SK-MEL-5 (cell line): ENCODE measurements at places on chromosomes 7 and 10.
A peak's percentile ranks its signal among the peaks of the same experiment; 100 is the strongest.

- no peak for DNase-seq
Observed at GRCh38 chr7:8063706-8064297, 95.2 kb downstream of the GLCCI1 start.

- DNase-seq = no peak
Observed at GRCh38 chr7:70132852-70133690, 534.8 kb downstream of the AUTS2 start.

- no peak for DNase-seq
Observed at GRCh38 chr10:58258977-58259692, 8.6 kb downstream of the IPMK start.

DNA sequence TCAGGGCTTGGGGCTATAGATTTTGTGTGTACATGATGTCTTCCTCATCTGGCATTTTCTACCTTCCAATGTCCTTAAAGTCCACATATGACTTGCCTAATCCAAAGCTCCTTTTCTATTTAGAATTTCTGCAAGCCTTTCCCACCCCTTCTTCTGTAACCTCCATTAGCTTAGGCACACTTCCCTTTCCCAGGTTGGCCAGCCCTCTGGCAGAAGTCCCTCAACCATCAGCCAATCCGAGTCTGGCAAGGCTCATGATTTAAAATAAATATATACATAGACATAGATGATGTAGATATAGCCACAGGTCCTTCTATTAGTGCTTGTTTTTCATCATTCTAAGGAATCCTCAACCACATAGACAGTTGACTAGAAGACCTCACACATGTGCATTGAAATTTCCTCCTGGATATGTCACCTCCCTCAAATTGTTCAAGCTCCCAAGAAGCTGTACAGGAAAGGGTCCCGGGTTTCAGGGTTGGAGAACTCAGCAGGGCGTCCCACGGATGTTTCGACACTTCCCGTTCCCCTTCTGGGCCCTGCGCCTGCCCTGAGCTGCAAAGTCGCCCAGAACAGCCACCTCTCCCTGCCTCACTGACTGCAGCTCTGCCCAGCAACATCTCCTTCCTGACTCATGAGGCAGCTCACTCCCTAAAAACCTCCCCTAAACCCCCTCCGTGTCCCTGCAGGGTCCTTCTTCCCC, 20.4 kb upstream of the PIK3AP1 start:
- no peak for DNase-seq

DNA sequence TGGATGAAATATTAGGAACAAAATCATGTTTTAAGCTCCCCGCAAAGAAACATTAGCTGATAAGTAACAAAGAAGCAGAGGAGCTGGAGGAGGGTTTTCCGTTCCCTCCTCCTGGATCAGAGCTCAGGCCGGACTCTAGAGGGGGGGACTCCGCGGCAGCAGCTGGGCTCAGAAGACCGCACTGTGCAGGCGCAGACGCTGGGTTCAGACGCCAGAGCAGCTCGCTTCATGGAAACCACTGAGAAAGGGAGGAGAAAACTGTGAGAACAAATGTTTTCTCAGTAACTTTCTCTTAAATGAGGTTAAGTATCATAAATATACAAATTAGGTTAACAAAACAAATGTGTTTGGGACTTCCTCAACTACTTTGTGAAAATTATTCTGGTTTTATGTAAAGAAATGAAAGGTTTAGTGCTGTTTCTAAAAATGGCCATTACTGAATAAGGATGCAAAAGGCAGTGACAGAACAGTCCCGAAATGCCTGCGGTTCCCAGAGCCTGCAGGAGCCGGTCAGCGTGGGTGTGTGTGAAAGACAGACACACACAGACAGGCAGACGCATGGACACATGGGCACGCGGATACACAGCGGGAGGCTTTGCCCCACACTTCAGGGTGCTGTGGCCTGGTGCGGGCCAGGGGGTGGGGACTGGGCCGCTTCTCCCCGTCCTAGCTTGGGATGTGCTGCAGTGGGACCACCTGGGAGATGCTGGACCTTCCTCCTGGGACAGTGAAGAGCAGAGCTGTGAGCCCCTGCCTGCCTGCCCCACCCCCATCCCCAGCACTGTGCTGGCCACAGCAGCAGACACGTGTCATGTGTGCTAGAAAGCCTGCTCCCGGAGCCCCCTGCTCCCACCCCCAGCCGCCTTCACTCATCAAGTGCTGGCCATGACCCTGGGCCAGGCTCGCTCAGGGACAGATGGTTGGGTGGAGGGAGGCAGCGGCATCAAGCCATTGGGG, 20.3 kb upstream of the ADGRA1 start:
- DNase-seq = no peak

DNA sequence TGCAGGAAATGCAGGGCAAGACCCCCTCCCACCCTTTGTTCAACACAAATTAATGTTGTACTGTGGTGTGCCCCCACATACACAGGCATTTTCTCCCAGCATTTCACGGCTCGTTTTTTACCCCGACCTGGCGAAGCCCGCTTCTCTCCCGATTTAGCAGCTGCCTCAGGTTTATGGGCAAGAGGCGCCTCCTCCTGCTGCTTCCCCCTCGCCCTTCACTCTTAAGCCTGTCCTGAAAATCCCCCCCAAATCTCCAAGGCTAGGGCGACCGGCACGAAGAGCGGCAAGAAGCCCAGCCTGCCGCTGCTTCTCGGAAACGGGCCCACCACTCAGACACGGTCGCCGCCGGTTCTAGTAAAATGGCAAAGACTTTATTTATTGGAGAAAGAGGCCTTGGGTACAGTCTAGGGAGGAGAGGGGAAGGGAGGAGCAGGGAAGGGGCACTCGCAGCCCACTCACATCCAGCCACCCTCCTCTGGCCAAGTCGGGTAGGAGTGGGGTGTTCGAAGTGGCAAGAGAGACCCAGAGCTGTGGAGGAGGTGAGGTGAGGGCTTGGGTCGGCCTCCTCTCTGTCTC, 3.3 kb downstream of the LBX1 start:
- no peak for DNase-seq

GRCh38 chr7:17038160-17038782, 156.5 kb upstream of the AGR3 start:
- no peak for DNase-seq

- DNase-seq = no peak
Observed at GRCh38 chr10:44811072-44811471, 100.1 kb upstream of the TMEM72 start.

- DNase-seq = no peak
Observed at GRCh38 chr10:59229441-59229840, 53.0 kb downstream of the PHYHIPL start.

DNA sequence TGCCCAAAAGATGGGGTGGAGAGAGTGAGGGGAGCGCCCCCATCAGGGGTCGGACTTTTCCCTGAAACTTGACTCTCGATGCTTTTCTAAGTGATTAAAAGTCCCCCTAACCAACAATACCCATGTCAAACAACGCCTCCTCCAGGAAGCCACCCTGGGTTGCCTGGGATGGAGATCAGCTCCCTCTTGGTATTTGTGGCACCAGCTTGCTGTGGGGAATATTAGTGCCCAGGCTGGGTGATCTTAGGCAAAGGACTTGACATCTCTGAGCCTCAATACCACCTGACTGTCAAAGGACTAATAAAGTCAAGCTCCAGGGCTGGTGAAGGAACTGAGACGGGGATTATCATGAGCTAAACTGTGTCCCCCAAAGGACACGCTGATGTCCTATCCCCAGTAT, 18.2 kb upstream of the ELFN1 start:
- DNase-seq = no peak

- no peak for DNase-seq
Observed at GRCh38 chr7:30894009-30894408, 17.6 kb upstream of the AQP1 start.

- DNase-seq = no peak
Observed at GRCh38 chr7:36939816-36940215, 215.5 kb upstream of the AOAH start.

- DNase-seq = no peak
Observed at GRCh38 chr10:19518632-19519031, 297.6 kb upstream of the PLXDC2 start.

DNA sequence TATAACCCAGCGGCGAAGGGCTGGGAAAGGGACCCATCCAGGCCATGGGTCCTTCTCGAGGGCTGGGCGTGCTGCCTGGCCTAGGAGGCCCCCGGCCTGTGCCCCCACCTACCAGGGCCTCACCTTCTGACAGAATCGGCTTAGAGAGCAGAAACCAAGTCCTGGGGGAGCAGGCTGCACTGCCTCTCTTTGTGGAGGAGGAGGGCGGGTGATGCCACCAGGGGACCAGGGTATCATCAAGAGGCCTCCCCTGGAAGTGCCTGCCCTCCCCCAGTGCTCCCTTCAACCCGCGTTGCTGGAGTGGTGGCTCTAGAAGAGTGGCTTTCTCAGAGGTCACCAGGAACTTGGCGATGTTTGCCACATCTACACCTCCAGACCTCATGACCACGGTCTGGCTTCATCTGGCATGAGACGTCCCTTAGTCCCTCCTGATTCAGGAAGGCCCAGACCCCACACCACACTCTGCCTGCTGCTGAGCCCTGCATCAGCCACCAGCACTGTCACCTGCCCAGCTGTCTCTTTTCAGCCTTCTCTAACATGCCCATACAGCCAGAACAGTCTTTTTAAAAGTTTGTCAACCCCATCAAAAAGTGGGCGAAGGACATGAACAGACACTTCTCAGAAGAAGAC, 31.9 kb downstream of the FKBP6 start:
- DNase-seq = no peak

GRCh38 chr7:48147078-48147591, 24.1 kb upstream of the ABCA13 start:
- no peak for DNase-seq

DNA sequence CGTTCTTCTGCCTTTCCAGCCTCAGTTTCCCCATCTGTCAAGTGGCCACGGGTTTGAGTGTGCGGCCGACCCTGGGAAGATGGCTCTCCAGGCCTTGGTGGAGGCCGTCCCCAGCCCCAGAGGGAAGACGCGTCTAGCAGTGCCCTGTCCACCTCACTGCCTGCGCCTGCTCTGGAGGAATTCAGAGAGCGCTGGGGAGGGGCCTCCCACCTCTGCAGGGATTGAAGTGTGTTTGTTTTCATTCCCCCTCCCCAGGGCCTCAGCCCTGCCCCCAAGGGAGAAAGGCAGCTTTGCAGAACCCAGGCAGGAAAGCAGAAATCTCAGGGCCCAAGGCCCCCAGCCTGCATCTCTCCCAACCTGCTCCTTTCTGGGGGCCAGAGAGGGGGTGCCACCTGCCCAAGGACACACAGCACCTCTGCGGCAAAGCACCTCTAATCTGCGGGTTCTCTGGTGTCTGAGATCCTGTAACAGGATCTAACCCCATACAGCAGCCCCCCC, 91.0 kb downstream of the MICALL2 start:
- DNase-seq = no peak

DNA sequence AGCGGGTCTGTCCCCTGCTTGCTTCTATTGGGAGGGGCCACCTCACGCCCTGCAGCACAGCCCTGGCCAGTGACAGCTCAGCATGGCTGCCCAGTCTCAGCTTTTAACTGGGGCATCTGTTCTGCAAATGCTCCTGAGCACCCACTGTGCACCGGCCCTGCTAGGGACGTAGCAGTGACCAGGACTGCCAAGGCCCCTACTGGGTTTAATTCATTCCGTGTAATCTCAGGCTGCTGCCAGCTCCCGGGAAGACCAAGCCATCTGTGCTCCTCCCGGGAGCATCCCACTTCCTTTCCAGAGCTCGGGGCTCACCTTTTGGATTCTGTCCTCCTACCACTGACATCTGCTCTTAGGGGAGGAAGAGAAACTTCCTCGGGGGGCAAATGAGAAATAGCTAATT, 85.2 kb downstream of the ADARB2 start:
- no peak for DNase-seq

GRCh38 chr7:1158203-1159126, 1.5 kb downstream of the ZFAND2A start:
- DNase-seq = no peak

DNA sequence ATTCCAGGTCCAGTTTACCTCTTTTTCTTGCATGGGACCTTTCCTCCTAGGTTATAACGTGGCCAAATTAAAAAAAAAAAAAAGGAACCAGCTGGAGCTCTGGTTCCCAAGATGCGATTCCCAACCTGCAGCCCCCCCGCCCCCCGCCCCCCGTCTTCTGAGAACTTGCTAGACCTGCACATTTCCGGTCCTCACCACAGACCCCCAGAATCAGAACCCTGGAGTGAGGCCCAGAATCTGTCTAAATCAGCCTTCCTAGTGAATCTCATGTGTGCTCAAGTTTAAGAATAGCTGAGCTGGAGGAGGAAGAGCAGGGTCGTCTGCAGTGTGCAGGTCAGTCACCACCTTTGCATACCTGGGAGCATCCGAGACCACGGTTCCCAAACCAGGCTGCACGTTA, 144.2 kb downstream of the KLF6 start:
- DNase-seq = no peak

DNA sequence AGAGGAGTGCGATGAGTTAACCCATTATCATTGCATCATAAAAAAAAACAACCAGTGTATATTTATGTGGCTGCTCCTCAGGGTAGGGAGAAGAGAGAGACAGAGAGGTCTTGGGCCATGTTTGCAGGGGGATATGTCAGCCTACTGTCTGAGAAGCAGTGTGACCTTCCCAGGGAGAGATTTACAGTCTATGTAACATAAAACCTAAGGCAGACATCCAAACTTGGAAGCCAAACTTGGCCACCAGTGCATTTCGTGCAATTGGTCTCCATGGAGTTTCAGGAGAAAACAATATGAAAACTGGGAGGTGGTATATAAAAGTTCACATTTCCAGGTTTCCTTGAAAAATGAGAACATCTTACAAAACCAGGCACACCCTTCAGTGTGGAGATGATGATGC, 85.9 kb upstream of the CXCL12 start:
- DNase-seq = no peak

DNA sequence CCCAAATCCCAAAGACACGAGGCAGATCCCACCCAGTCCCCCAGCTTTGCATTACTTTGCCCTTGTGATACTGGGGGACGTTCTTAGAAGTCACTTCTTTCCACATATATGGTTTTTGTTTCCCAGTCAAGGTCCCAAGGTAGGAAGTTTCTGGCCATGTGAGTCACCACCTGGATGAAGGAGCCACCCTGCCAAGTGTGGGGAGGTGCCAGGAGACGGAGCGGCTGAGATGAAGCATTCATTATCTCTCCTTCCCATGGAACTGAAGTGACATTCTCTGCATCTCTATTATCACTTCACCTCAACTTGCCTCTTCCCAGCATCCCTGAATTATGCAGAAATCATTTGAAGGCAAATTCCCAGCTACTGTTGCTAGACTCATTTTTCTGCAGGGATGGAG, 136.2 kb upstream of the INSYN2A start:
- no peak for DNase-seq

GRCh38 chr7:131196803-131197202, 130.9 kb upstream of the MKLN1 start:
- peak; percentile 26 for DNase-seq

- DNase-seq = no peak
Observed at GRCh38 chr7:37315772-37316715, 132.6 kb downstream of the ELMO1 start.

DNA sequence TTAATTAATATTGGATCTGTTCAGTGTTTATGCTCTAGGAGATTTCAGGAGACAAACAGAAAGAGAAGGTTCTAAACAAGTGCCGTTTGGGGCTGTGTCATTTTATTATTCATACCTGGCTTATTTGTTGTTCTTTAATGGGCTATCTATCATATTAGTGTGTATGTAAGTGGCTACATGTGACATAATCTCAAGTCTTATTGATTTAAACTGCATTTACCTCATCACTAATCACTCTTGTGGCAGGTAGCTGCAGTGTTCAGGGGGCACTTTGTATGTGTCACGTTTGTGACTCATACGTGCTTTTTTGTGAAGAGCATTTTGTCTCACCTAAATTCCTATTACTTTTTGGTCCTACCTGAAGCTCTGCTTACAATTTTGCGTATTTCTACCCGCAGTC, 95.4 kb downstream of the EXOC4 start:
- DNase-seq = no peak
